B cell (primary cell): ENCODE measurements at places on chromosomes 6 and 20. TPM values are rescaled to one million over a fixed set of nuclear protein-coding genes. Genes with fewer than 3 reads are reported as not detected.

TNNC2 gene
- total RNA-seq, result 0.46 TPM in 1 of 2 replicates, not detected in the other

- H3K27me3 ChIP-seq, result peaks cover 31% of the 10 kb centered on the region
- peak; percentile 67 for DNase-seq
- no peaks in the 10 kb centered on the region for H3K36me3 ChIP-seq
Observed at GRCh38 chr6:138107078-138107751, at the start of gene PERP. Gene PERP (minus strand): TSS chr6:138107419. CDS start chr6:138107340, 79 bp downstream.

PI16 gene
- 1.1 and 1.4 TPM in 2 replicates for total RNA-seq

DNA sequence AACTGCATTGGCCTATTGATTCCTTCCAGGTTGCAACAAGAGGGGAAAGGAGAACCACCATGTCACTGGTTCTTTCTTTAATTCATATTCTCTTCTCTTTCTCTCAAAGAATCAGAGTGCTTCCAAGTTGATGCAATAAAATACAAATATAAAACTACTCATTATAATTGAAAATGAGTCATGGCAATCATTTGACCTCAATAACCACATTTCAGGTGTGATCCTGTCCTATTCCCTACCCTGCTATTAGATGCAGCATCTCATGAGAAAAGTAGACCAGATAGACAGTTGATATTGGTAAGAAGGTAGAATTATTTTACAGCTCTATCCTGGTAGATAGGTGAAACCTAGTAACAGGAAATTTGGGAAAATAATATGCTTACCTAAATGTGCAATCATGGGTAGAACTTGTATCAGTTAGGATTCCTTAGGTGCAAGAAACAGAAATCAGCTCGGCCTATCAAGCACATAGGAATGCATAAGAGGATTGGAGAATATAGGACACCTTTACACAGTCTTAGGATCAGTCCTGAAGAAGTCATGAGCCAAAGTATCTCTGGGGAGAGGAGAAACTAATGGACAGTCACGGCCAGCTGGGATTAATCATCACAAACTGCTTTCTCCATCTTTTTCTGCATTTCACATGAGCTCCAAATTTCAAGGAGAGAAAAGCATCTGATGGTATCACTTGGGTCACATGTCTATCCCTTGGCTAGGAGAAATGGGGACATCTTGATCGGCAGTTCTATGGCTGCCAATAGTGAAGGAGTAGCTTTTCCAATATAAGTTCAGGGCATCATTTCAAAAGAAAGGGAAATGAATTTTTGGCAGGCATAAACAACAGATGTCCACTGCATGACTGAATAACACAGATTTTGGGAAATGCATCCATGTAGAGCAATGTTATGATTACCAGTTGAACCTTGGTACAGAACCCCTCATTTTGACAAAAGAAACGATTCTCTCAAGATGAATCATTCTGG is 19.3 kb upstream of the RNF146 start:
- no peaks in the 10 kb centered on the region for H3K4me1 ChIP-seq
- no peak for DNase-seq
- no peaks in the 10 kb centered on the region for H3K36me3 ChIP-seq
- peaks cover 3% of the 10 kb centered on the region for H3K27me3 ChIP-seq
- no peak overlapping the region for H3K27ac ChIP-seq
- H3K4me3 ChIP-seq, result no peak overlapping the region

DNA sequence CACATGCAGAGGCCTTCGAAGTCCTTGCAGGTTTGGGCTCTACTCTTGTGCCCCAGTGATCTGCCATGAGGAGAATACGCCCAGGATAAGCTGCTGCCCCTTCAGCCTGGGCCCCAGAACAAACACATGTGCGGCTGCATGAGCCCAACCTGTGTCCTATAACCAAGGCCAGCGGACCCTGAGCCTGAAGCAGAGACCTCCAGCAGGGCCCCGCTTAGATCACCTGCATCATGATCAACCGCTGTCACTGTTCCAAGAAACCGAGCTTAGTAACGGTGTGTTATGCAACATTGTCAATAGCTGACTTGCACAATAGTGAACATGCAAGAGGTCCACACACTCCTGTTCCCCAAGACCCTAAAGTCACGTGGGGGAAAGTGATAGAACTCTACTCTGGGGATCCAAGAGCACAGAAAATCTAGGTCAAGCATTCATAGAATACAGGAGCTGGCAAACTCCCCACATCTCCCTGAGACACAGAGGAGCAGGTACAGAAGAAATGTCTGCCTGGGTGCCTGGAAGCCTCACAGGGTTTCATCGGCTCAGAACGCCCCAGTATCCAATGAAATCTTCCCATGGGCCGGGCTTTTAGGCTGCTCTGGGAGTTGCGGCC is 136.2 kb downstream of the BMP7 start:
- H3K4me1 ChIP-seq, result no peaks in the 10 kb centered on the region
- no peak overlapping the region for H3K27ac ChIP-seq
- H3K36me3 ChIP-seq, result no peaks in the 10 kb centered on the region

DNA sequence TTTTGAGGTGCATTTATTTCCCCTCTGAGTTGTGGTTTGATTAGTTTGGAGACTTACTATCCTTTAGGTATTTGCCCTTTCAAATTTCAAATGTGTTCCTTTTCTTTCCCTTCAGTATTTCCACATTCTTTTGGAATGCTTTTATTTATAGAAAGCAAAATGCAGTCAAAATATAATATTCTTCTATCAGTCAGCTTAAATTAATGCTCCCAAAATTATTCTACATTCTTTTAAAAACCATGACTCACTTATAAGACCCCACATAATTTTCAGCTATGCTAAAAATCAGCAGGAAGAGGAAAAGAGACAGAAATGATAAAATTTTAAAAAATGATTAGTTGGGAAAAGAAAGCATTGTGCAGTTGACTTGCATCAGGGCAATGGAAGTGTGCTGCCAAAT is 180.0 kb upstream of the SMLR1 start:
- no peak overlapping the region for H3K4me3 ChIP-seq
- no peaks in the 10 kb centered on the region for H3K27me3 ChIP-seq
- no peaks in the 10 kb centered on the region for H3K36me3 ChIP-seq
- no peak for DNase-seq

BHLHE23 gene
- total RNA-seq, result not detected in 2 replicates

ALDH8A1 gene
- total RNA-seq, result 0.49 and 1.6 TPM in 2 replicates

COL19A1 gene
- total RNA-seq, result 56.9 and 61.4 TPM in 2 replicates
